Epithelial cell of alveolus of lung (primary cell): ENCODE measurements at places on chromosomes 2 and 18. TPM values are rescaled to one million over a fixed set of nuclear protein-coding genes. Genes with fewer than 3 reads are reported as not detected.

Gene CFAP65
- total RNA-seq, result not detected in 2 replicates

Gene BBS5
- 2.8 and 12.1 TPM in 2 replicates for total RNA-seq

Gene SUMO1
- total RNA-seq, result 115 and 147 TPM in 2 replicates

Gene SNORC
- 0.26 and 6.8 TPM in 2 replicates for total RNA-seq

Gene MGAT4A
- 0.39 and 0.56 TPM in 2 replicates for total RNA-seq

Gene SLC16A14
- 0.39 and 1.2 TPM in 2 replicates for total RNA-seq

Gene HAUS1
- 30.5 and 72.9 TPM in 2 replicates for total RNA-seq

Gene UGT1A5
- not detected in 2 replicates for total RNA-seq

Gene B3GNT2
- 7.3 and 16.3 TPM in 2 replicates for total RNA-seq

Gene GALR1
- not detected in 2 replicates for total RNA-seq

Gene UGT1A10
- total RNA-seq, result not detected in 2 replicates

Gene GREB1
- total RNA-seq, result 0.13 and 1.4 TPM in 2 replicates

Gene MSTN
- not detected in 2 replicates for total RNA-seq

Gene CERS6
- 14.5 and 18.6 TPM in 2 replicates for total RNA-seq

Gene CYTIP
- total RNA-seq, result not detected in 2 replicates

Gene POLE4
- total RNA-seq, result 10.9 and 21.1 TPM in 2 replicates

Gene DSC2
- 0.96 and 1.7 TPM in 2 replicates for total RNA-seq

Gene DIPK1C
- total RNA-seq, result not detected in 2 replicates

Gene HOXD8
- total RNA-seq, result not detected in 2 replicates

Gene DCC
- under 0.01 TPM in 1 of 2 replicates, not detected in the other for total RNA-seq

Gene SOCS6
- 23.1 and 23.2 TPM in 2 replicates for total RNA-seq

Gene GRHL1
- total RNA-seq, result 0.16 and 0.65 TPM in 2 replicates

Gene FSHR
- total RNA-seq, result not detected in 2 replicates

Gene SPHKAP
- 0.08 and 0.26 TPM in 2 replicates for total RNA-seq
